ENCODE measurements at places on chromosomes 12 and 14. TPM values are rescaled to one million over a fixed set of nuclear protein-coding genes. Genes with fewer than 3 reads are reported as not detected.

- DNase-seq = no peak
Measured at GRCh38 chr12:95182868-95183415, 34.3 kb downstream of the FGD6 start.

- no peak for DNase-seq
Measured at GRCh38 chr14:29759521-29760340, 167.9 kb downstream of the PRKD1 start.

DNA sequence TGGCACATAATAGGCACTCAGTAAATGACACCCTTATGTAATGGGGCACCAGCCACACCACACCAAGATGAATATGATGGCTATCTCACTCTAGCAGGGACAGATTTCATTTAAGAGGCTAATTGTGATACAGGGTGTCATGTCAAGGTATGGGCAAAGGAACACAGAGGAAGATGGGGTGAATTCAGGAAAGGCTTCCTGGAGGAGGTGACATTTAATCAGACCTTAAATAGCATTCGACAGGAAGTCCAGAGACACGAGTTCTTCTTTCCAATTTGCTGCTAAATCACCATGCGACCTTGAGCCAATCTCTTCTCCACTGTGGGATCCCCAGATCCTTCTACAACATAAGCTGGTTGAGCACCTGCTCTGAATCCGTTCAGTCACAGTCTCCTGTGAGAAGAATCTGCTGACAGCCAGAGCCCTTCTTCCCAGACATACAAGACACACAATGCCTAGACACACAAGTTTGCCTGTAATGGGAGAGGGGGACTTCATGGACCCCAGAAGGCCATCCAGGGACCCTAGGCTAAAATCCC, 1.5 kb upstream of the DTX1 start:
- DNase-seq = no peak

DNA sequence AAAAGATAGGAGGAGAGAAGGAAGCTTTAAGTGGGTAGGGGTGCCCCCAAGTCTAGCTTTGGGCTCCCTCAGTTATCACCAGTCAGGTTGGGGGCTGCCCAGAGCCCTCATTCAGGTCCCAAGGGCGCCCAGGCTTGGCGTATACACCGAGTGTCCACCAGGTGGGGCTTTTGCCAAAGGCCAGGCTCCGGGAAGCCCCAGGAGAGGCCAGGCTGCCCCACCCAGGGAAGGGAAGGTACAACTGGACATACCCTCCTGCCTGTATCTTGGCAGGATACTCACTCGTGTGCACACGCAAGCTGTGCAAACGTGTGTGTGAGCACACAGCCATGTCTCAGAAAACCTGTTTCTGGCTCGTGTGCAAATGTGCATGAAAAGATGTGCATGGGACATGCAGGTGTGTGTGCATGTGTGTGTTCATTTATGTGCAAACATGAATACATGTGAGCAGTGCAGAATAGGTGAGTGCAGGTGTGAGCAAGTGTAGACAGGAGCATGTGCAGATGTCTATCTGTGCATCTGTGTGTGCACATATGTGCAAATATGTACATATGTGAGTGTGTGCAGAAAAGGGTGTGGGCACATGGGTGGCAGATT, 103.9 kb upstream of the MYL2 start:
- no peak for DNase-seq

- no peak for DNase-seq
Measured at GRCh38 chr12:5222011-5222461, 178.4 kb downstream of the KCNA5 start.

The MFAP5 gene
- not detected for total RNA-seq

GRCh38 chr12:107322063-107322462, 228.7 kb upstream of the CRY1 start:
- DNase-seq = no peak

The FAM90A1 gene
- total RNA-seq = not detected

DNA sequence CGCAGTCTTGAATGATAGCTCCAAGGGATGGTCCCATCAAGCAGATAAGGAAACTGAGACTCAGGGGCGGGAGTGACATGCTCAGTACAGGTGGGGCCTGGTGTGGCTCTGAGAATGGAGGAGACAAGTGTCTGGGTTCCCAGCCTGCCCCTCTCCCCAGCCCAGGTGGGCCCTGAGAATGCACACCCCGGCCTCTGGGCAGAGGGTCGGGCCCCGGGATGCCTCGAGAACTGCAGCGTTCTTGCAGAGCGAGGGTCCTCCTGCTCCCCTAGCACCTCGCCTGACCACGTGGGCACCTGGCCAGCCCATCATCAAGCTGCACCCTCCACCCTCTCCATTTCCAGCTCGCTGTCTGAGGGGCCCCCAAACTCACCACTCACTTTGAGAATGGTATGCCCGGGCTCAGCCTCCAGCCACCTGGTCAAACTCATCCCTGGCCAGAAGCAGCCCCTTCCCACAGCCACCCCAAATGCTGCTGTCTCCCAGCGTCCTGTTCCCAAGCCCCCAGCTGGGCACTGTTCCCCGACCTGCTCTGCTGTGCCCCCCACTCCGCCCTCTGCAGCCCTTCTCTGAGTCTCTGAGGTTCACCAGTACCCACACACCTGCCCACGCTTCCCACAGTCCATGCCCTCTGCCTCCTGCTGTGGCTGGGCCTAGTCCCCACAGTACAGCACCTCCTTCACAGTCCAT, 44.3 kb downstream of the CYP46A1 start:
- DNase-seq = no peak

The IL31 gene
- total RNA-seq = not detected

DNA sequence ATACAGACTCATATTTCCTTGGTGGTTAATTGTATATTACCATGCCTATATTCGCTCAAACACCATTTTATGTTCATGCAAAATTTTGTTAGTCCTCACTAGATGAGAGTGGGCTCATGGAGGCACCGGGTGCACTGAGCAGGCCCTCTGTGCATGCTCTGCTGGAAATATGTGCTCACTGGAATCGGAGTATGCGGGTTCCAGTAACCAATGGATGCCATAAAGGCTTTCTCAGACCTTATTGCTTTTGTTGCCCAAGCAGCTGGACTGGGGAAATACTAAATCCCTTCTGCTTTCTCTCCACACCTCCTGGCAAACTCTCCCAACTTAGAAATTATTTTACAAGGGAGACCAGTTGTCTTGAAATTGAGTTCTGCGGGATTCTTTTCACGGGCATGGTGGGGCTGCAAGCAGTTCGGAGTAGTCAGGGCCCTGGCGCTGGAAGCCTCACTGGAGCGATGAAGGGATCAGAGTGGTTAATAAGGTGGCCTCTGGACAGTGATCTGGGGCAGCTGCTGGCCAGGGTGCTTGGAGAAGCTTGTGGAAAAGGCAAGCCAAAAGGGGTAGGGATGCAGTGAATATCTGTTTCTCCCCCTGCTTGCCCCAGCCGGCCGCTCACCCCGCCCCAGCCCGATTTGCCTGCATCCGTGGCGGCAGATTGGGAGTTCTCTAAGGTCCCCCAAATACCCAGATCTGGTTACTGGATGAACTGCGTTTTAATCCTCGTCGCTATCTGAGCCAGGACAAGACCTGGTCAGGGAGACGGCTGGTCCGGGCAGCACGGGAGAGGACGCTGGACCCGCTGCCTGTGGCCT, 7.4 kb upstream of the HOXC6 start:
- no peak for DNase-seq

- no peak for DNase-seq
Measured at GRCh38 chr12:124371970-124372555, 77.2 kb downstream of the RFLNA start.

DNA sequence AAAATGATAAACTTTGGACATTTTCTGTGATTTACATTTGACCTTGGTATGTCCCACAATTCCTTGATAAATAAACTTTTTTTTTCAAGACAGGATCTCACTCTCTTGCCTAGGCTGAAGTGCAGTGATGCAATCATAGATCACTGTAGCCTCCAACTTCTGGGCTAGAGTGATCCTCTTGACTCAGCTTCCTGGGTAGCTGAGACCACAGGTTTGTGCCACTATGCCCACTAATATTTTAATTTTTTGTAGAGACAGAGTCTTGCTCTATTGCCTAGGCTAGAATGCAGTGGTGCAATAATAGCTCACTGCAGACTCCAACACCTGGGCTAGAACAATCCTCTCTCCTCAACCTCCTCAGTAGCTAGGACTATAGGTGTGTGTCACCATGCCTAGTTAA, 79.1 kb upstream of the PTGDR start:
- no peak for DNase-seq

- no peak for DNase-seq
Measured at GRCh38 chr12:108033090-108033489, 96.0 kb upstream of the WSCD2 start.

The IRAK3 gene
- 2.9 TPM for total RNA-seq

DNA sequence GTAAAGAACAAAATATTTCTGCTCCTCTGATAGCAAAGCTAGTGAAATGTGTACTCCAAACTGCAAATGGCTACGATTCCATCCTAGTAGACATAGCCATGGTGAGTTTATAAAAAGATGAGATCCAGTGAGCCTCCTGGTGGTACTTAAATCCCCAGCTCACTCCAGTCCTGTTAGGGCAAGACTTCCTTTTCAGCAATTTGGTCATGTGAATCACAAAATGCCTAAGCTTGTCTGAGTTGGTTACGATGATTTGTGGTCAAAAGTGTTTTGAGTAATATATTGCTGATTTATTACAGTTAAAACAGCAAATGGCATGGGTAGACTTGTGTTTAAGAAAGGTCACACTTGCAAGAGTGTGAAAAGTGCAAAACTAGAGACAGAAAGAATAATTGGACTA, 102.7 kb upstream of the NAV3 start:
- DNase-seq = no peak

DNA sequence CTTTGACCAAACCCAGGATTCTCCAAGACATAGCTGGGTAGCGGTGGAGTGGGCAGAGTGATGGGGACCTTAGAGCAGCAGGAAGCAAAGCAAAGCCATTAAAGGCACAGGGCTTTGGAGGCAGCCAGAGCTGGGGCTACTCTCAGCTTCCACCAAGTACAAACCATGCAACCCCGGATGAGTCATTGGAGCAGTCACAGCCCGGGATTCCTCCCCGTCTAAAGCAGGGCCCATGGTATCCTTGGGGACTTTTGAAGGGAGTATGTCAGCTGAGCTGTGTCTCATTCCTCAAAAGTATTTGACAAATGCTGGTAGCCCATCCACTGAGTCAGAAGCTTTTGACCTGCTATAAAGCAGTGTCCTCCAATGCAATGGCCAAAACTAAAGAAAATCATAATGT, 9.7 kb upstream of the IFI27 start:
- DNase-seq = no peak

The RTL1 gene
- total RNA-seq = not detected

DNA sequence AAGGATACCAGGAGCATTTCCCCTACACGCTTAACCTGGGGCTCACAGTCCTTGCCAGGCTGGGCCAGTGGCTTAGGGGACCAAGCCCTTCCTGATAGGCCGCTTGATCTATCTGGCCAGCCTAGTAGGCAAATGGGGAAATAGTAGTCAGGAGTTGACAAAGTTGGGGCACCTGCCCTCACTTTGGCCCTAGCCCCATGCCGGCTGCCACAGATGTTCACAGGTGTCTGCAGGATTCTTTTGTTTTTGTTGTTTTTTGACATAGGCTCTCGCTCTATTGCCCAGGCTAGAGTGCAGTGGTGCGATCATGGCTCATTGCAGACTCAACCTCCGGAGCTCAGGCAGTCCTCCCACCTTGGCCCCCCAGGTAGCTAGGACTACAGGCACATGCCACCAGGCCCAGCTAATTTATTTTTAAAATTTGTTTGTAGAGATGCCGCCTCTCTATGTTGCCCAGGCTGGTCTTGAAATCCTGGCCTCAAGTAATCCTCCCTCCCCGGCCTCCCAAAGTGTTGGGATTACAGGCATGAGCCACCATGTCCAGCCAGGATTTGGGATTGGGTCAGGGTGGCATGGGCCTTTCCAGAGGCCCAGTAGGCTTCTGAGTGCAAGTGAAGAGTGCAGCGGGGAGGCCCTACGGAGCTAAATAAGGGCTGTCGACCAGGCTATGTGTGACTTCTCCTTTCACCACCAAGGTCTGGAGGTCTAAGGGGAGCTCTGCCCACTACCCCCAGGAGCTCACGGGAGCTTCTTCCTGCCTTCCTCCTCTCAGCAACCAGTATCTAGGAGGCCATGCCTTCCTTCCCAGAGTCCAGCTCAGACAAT, 15.5 kb upstream of the HDAC7 start:
- no peak for DNase-seq

The SLC25A47 gene
- 0.05 TPM for total RNA-seq

The CCDC184 gene
- 0.41 TPM for total RNA-seq

DNA sequence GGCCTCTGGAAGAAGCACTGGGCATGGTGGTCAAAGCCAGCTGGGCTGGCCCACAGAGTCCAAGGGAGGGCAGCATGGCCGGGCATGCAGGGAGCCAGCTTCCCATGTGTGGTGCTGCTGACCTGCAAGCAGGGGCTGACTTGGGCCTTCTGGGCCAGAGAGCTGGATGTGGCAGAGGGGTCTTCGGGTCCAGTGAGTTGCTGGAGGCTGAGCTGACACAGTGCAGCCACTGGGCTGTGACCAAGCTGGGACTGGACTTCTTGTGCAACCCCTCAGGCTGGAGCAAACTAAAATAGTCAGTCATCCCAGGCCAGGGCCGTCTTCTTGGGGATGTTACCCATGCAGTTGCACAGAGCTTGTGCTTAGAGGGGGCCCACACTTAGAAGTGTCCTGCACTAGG, 7.3 kb upstream of the RIN3 start:
- DNase-seq = no peak

DNA sequence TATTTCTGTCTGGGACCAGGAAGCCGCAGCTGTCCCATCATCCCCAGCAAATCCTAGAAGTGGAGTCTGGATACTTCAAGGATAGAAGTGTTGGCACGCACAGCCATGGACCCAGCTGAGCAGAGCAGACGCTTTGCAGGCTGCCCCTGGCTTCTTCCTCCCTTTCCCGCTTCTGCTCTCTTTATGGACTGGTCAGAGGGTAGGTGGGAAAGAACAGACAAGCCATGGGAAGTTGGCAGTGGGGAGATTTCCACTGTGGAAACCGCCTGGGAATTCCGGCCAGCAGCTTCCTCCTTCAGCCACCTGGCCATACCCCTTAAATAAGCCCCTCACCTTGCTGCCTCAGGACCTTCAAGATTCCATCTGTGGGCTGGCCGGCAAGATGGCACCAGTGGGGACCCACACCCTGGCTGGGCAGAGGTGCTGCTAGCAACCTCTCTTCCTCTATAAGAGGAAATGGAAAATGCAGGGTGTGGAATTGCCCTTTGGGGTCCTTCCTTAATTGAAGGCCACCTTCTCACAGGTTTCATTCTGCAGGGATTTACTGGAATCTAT, 20.6 kb downstream of the OTUB2 start:
- DNase-seq = no peak

DNA sequence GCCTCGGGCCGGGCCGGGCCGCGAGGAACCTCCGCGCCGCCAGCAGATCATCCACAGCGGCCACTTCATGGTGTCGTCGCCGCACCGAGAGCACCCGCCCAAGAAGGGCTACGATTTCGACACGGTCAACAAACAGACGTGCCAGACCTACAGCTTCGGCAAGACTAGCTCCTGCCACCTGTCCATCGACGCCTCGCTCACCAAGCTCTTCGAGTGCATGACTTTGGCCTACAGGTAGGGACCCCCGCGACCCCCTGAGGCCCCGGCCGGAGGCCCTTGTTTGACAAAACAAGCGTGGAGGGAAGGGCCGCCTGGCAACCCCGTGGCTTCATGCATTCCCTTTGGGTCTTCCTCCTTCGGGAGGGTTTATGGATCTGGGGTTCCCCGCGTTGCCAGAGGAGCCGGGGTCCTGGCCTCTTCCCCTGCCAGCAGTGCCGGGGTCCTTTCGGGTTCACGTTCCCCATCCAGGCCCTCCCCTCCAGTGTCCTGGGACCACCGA, 526 bp downstream of the MLXIP start:
- no peak for DNase-seq

The ESRRB gene
- total RNA-seq = not detected

- DNase-seq = no peak
Measured at GRCh38 chr12:85798122-85798521, 38.1 kb downstream of the RASSF9 start.

Measured in glomerular endothelial cell (primary cell).